ENCODE measurements at places on chromosomes 6 and 20.

- no peak for DNase-seq
These were observed 3.6 kb downstream of the HLA-DMB start for GRCh38 chr6:32937230-32937633.

- no peak for DNase-seq
These were observed 305.7 kb downstream of the SMOC2 start for GRCh38 chr6:168746643-168747042.

DNA sequence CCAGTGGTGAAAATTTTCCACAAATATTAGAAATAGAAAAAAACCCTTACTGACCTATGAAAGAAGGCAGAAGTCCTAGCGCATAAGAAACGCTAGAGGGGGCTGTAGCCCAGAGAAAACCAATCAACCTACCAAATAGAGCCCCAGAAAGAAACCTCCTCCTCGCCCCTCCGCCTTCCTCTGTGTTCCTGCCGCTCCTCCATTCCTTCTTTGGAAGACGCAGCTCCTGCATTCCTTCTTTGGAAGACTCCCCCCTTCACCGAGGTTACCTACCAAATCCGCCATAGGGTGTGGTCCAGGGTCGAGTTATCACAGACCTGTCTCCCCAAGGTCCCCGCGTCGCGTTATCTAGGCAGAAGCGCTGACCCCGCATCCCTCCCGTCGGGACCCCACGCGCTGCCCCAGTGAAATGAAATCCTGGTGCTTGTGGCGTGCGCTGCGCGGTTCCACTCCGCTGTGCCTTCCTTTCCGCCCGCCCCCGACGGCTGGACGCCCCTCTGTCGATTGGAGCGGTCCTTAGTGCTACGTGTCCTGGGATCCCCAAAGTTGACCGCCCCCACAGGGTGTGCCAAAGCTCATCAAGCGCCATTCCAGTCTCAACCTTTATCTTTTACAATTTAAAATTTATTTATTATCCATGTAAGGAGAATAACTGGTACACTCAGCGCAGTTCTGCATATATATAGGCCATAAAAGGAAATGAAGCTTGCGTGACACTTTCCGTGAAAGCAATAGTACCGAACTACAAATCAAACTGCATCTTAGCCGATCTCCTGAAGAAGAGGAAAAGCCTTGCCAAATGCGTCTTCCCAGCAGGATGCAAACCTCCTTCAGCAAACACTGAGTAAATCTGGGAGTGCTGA, 13.0 kb downstream of the RPP21 start:
- DNase-seq, result peak; percentile 74

- DNase-seq, result peak; percentile 62
These were observed 1.5 kb downstream of the VNN1 start for GRCh38 chr6:132712366-132712765.

DNA sequence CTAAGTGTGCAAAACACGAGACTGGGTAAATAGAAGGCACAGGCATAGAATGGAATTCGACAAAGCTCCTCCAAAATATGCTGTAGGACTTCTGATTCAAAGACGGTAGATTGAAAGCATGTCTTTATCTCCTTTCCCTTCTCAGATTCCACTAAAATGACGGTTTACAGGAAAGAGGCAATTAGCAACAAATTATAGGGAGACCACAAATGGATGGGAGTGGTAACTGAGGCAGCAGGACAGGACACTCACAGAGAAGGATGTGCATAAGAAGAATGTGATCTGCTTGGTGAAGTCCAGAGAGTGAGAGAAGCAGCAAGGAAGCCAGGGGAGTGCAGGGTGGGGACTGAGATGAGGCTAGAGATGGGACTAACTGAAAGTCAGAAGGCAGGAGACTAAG, 113.4 kb upstream of the MRPS10 start:
- DNase-seq, result no peak

- DNase-seq, result peak; percentile 86
These were observed 202.2 kb upstream of the CCN2 start for GRCh38 chr6:132153221-132153898.

- no peak for DNase-seq
These were observed 44.4 kb downstream of the SLC2A4RG start for GRCh38 chr20:63783970-63784369.

GRCh38 chr6:48255094-48255493, 144.1 kb upstream of the PTCHD4 start:
- no peak for DNase-seq

DNA sequence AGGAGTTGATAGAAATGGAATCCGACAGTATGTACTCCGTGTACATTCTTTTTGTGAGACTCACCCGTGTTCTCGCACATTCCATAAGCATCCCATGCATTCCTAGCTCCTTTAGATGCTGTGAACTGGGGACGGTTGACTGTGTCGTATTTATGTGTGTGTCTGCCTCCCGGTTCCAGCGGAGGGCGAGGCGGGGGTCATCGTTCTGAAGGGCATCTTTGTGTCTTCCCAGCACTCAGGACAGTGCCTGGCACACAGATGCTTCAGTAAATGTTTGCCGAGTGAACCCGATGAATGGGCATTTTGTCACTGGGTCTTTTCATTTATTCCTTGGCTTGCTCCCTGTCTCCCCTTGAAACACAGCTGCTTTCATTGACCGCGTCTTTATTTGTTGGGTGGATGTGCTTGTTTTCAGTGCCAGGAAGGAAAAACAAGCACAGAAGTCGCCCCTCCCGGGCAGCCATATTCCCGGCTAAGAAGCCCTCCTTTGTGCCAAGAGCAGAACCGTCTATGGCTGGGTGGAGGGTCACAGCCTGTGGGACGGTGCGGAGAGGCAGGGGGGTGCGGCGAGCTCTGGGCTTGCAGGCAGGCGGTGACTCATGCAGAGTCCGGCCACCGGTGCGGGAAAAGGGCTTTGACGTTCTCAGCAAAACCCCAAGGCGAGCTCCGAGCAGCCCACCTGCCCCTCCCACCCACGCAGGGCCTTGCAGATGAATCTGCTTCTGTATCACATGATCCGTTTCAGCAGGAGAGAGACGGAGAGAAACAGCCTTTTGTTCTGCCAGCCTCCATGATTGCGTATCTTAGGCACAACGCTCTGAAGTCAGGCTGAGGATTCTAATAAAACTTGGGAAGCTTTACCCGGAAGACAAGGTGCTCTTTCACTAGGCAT, 11.2 kb upstream of the PSMG4 start:
- DNase-seq, result peak; percentile 97

GRCh38 chr20:39993742-39994141, 695.3 kb downstream of the MAFB start:
- no peak for DNase-seq

DNA sequence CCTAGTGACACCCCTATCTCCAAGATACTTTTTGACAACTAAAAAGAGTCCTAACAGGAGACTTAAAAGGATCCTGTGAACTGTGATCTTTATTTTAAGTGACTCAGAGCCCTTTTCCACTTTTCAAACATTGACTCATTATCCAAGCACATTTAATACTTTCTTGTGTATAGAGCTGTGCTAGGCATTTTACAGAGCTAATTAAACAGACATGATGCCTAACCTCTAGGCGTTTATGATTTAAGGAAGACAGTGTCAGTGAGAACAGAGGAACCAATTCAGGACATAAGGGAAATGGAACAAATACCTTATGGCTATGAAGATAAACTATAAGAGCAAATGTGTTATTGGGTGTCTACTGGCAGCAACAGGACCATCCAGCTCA, 282.6 kb downstream of the TPBG start:
- DNase-seq, result no peak

GRCh38 chr20:43723735-43724134, 3.1 kb downstream of the GTSF1L start:
- DNase-seq, result no peak

- peak; percentile 12 for DNase-seq
These were observed 1.3 kb downstream of the PLCG1 start for GRCh38 chr20:41138475-41139226.

DNA sequence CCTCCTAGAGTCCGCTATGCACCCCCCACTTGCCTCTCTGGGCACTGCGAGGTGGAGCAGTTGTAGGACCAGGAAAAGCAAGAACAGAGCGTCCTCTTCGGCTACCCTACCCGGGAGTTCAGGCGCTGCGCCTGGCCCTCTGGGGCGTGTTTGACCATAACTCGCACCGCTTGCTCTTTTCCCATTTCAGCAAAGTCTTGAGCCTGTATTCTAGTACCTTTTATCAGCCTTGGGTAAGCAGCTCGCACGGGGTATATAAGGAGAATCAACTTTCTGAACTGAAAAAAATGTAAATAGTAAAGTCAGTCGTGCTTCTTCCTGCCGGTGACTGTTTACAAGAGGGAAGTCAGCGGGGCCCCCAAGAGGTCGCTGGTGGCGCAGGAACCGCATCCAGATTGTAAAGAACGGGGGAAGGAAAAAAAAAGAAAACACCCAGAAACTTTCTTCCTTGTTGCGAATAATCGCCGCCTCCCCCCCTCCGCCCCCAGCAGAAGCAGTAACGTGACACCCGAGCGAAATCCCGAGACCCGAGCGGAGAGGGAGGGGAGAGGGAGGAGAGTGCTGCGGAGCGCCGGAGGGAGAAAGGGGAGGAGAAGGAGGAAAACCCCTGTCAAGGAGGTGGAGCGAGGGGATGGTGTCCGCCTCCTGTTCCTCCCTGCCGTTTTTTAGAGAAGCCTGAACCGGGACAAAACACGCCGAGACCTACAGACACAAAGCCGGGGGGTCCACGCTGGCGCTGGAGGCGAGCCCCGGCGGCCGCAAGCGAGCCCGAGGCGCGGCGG, at the start of gene UST:
UST (plus strand) TSS at position 668 of the 782 bp plus-strand sequence. CDS start 401 bp downstream, outside the sequence.
- peak; percentile 95 for DNase-seq

- no peak for DNase-seq
These were observed 923 bp downstream of the GMDS start for GRCh38 chr6:2244261-2245102.

DNA sequence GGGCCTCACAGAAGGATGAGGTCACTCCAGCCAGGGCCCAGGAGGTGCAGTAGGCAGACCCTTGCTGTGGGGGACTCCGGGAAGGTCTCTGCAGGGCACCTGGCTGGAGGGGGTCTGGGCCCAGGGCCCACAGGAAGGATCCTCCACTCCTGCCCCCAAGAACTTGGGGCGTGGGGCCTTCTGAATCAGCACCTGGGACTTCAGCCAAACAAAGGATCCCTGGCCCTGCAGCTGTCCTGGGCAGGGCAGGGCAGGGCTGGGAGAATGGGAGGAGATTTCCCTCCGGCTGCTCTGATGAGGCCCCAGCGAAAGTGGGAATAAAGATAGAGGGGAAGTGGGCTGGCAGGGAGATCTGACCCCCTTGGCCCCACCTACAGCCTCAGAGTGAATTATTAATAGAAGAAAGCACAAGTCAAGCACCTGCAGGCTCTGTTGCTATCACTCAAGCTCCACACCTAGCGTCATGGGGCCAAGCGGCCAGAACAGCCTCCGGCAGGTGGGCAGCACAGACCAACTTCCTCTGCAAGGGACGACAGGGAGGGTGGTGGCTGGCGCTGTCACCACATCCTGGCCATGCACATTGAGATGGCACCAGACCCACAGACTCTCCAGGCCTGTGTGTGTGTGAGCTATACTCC, 61.6 kb upstream of the MRPS10 start:
- DNase-seq, result peak; percentile 71

- no peak for DNase-seq
These were observed 218.4 kb upstream of the JARID2 start for GRCh38 chr6:15027472-15027871.

DNA sequence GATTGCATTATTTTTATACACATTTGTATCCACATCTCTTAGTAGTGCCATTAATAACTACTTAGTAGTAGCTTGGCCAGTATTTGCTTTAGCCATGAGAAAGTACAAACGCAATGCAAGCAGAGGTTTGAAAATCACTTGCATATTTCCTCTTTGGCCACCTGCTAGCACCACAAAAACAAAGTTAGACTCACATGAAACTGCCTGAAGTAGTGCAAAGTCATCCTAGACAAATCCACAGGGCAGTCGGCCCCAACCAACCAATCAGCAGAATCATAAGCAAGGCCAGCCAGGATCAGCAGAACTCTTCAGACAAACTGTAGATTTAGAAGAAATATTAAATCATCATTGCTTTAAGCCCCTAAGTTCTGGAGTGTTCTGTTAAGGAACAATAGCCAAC, 135.2 kb upstream of the VGLL2 start:
- DNase-seq, result no peak

- no peak for DNase-seq
These were observed 116.5 kb downstream of the FAM120B start for GRCh38 chr6:170423030-170423429.

- no peak for DNase-seq
These were observed 110.9 kb downstream of the ARMC2 start for GRCh38 chr6:108958900-108959770.

DNA sequence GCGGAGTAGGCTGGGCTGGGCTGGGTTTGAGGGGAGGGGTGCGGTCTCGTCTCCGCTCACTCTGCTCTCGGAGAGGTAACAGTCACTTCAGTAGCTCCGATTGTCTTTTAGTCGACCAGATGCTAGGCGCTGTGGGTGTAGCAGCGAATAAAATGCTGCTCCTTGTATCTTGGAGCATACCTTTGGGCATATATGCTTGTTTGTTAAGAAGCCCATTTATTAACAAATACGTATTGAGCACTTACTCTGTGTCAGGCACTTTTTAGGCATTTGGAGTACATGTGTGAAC, 545 bp downstream of the ACTR5 start:
- DNase-seq, result no peak

DNA sequence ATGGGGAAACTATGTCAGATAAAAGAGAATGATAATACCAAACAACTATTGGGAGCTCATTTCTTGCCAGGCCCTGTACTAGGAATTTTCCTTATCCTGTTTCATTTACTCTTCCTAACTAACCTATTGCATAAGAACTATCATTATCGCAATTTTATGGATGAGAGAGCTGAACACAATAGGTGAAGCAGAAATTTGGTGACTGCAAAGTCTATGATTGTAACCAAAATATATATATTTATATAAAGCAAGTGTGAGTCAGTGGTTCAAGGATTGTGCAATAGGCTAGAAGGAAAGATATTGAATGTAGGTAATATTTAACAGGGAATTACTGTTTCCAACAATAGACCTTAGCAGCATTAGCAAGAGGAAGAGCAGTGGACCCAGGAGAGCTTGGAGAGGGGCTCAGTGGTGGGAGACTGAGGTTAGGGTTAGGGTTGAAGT, 181.1 kb upstream of the TENT5A start:
- DNase-seq, result peak; percentile 58

Data from IMR-90 (cell line).